CD4-positive, alpha-beta T cell treated with Interleukin-17A for 1 hour (primary cell): ENCODE measurements at places on chromosomes 12 and 14.
A peak's percentile ranks its signal among the peaks of the same experiment; 100 is the strongest.

GRCh38 chr14:63045234-63045611 lies at the start of gene KCNH5:
KCNH5 (minus strand) TSS chr14:63045458; CDS start chr14:63045186, 272 bp downstream.
- DNase-seq: no peak

DNA sequence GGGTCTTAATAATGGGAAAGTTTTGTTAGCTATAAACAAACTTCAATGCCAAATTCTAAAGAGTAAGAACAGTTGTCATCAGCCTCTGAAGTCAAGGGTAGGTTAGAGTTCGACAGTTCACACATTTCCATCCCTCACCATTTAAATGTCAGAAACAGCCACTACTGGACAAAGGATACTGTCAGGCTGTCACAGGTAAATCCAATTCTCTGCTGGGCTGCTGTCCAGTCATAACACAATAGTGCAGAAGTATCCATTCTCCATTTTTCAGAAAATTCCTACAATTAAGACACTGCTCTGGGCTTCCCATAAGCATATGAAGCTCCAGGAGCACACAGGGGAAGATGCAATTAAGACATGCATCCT lies 221.4 kb downstream of the RPS29 start:
- DNase-seq: no peak

- DNase-seq: peak; percentile 97
Measured at GRCh38 chr12:6493497-6494257, at the start of gene NCAPD2. NCAPD2 (plus strand) TSS chr12:6494102; CDS start chr12:6495099, 997 bp downstream.

DNA sequence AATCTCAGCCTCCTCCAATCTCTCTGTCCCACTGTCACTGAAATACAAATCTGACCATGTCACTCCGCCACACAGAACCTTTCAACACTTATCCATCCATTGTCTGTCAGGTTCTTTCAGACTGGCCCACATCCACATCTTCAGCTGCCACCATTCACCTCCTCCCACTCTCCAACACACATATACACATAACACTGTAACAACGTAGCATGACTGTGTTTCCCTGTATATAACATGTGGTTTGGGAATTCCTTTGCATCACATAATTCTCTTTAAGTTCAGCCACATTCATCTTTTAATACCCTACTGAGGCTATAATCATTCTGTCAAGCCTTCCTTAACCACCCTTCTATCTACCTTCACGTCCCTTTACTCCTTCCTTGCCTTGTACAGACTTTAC lies 99.2 kb downstream of the PPP2R5E start:
- no peak for DNase-seq

DNA sequence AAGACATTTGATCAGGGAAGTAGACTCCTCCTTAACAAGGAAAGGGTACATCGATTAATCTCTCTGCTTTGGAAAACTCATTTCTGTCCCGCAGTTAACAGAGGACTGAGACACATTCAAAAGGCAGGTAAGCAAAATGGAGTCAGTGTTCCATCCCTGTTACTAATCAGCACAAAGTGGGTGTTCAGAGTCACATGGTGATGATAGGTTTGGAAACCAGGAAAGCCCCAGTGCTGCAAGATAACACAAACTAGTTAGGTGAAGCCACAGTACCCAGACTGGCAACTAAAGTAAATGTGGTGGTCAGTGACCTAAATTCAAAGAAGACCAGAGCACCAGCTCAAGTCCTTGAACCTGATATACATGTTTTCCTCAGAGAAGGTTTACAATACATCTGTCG lies 1.8 kb downstream of the OR4K17 start:
- DNase-seq: no peak

- no peak for DNase-seq
Measured at GRCh38 chr12:108553799-108554198, 7.2 kb downstream of the SART3 start.
